ENCODE measurements at places on chromosomes 16 and 17.

- no peak for DNase-seq
Measured at GRCh38 chr16:81040842-81041241, 5.2 kb downstream of the ATMIN start.

DNA sequence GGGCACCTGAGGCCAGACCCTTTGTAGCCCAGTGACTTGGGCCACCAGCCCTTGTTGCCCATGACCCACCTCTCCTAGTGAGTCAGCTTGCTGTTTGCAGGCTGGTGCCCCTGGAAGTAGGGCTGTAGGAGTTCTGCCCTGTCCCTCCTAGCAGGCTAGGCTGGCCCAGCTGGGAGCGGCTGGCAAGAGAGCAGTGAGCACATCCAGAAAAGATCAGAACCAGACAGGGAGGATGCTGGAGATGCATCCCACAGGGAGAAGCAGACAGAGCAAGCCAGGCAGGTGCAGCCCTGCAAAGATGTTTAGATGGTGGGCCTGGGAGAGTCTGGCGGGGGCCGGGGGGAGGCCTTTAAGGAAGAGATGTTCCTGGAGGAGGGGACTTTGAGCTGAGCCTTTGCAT lies 2.4 kb downstream of the SLC5A10 start:
- no peak for DNase-seq

DNA sequence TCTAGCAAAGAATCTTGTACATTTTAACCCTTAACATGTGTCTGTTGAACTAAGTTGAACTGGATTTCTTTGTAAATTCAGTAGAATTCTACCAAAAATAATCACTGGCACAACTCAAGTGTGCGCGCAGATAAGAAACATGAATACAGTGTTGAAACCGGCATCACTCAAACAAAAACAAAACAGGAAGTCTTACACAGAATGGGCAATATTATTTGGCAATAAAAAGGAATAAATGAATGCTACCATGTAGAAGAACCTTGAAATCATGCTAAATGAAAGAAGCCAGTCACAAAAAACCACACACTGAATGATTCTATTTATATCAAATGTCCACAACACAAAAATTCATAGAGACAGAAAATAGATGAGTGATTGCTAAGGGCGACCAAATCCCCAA lies 102.9 kb upstream of the ZFHX3 start:
- no peak for DNase-seq

- DNase-seq, result no peak
Measured at GRCh38 chr16:66489385-66489784, 60.5 kb downstream of the TK2 start.

DNA sequence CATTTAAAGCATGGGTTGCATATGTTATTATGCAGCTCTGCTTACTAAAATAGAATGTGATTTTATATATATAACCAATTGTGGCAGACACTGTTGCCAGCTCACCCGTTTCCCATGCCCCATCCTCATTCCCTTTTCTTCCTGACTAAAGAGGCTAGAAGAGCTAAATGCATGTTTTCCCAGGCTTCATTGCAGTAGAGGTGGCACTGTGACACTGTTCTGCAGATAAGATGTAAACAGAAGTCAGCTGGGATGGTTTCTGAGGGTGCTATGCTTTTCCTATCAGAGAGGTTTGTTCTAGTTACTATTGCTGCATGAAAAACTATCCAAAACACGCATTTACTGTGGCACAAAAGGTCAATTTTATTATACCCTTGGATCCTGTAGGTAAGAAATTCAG lies 5.7 kb upstream of the TOB1 start:
- no peak for DNase-seq

DNA sequence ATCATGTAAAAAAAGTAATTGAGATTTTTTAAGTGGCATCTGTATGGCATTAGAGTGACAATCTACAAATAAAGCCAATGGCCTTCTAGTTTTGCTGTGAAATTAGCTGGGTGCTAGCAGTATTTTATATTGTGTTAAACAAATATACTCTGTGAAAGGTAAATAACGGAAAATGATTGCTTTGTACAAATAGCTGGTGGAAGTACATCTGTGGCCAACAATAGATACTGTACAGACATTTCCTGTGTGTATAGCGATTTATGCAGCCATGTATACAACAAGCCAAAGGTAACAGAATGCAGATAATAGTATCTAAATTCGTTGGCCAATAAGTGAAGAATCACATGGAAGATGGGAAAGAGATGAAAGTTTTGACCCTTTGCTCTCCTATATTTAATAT lies 26.6 kb downstream of the IQCK start:
- no peak for DNase-seq

GRCh38 chr17:57902800-57903759 lies 52.1 kb downstream of the CUEDC1 start:
- DNase-seq, result peak; percentile 75

DNA sequence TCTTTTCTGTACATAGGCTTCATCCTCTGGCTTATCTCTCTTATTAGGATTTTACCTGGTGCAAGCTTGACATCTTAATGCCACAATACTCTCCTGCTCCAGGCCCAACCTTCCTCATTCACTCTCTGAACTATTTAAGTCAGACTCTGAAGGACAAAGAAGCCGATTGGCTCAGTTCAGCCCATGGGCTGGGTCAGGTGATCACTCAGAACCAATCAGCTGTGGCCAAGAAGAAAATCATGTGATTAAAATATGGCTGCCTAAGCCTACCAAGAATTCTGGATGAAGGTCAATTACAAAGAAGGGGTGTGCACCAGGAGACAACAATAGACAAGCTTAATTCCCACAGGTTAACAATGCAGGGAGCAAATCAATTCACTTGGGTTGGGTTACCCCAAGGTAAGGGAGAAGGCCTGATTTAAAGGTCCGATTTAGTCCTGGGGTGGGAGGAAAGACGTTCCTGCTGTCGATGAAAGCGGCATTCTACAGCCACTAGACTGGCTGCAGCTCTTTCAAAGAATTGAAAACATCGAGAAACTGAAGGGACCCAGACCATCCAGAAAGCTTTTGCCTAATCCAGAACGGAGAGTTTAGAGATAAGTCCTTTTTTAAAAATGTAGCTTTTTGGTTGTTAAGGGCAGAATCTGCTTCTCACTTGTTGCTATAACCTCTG lies 42.9 kb upstream of the NFAT5 start:
- no peak for DNase-seq

- DNase-seq, result no peak
Measured at GRCh38 chr17:16866436-16866835, 105.5 kb downstream of the TNFRSF13B start.

GRCh38 chr16:62363501-62363900 lies 327.3 kb upstream of the CDH8 start:
- no peak for DNase-seq

DNA sequence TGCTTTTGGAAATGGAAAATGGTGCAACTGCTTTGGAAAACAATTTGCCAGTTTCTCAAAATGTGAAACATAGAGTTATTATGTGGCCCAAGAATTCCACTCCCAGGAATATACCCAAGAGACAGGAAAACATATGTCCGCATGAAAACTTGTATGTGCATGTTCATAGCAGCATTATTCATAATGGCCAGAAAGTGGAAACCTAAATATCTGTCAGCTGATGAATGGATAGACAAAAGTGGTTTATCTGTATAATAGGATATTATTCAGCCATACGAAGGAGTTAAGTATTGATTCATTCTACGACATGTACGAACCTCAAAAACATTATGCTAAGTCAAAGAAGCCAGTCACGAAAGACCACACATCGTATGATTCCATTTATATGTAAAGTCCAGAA lies 7.7 kb upstream of the COTL1 start:
- DNase-seq, result no peak

DNA sequence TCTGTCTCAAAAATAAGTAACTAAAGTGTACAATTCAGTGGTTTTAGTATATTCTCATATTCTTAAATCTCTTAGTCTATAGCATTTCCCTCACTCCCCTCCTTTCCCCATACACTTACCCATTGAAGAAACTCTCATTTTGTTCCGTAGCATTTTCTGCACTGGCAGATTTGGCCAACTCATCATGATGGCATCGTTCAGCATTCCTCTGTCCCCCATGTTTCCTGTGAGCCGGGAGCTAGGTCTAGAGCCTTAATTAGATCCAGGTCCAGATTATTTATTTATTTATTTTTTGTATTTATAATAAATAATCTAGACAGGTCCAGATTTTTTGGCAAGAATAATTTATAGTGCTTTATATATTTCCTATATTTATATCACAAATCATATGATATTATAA lies 31.0 kb downstream of the HEATR3 start:
- peak; percentile 55 for DNase-seq

- DNase-seq, result no peak
Measured at GRCh38 chr17:5226940-5227878, 7.5 kb downstream of the SCIMP start.

- no peak for DNase-seq
Measured at GRCh38 chr16:66474750-66475199, 47.7 kb downstream of the BEAN1 start.

DNA sequence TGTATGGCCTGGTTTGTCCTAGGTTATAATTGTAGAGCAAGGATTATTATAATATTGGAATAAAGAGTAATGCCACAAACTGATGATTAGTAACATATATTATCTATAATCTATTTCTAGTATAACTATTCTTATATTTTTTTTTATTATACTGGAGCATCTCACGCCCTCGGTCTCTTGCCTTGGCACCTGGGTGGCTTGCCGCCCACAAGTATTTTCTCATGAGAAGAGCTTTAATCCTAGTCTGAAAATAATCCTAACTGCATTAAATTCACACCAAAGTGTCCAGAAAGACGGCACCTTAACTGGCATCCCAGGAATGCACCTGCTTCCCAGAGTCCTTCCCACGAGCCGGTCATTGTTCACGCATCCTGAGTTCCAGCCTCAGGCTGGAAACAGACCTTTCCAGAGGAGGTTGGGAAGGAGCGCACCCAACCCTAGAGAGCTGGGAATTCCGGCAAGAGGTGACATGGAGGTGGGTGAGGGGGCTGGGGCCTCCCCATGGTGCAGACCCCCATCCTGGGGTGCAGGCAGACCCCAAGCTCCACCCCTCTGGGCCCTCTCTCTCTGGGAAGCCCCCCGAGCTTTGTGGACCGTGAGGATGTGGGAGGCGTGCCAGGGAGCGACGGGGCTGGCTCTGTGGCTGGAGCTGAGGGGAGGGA lies 15.9 kb downstream of the CHMP1A start:
- DNase-seq, result no peak

- no peak for DNase-seq
Measured at GRCh38 chr17:43020030-43020621, 2.1 kb downstream of the VAT1 start.

GRCh38 chr17:16943541-16944333 lies 28.2 kb downstream of the TNFRSF13B start:
- DNase-seq, result no peak

GRCh38 chr17:61389670-61390478 lies 9.8 kb upstream of the TBX2 start:
- DNase-seq, result no peak

DNA sequence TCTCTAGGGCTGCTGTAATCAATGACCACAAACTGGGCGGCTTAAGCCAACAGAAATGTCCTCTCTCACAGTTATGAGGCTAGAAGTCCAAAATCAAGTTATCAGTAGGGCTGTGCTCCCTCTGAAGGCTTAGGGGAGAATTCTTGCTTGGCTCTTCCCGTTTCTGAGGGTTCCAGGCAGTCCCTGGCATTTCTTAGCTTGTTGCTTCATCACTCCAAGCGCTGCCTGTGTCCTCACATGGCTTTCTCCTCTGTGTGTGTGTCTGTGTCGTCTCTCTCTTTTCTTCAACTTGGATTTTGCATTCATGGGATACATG lies 13.7 kb upstream of the CDC42EP4 start:
- peak; percentile 87 for DNase-seq

DNA sequence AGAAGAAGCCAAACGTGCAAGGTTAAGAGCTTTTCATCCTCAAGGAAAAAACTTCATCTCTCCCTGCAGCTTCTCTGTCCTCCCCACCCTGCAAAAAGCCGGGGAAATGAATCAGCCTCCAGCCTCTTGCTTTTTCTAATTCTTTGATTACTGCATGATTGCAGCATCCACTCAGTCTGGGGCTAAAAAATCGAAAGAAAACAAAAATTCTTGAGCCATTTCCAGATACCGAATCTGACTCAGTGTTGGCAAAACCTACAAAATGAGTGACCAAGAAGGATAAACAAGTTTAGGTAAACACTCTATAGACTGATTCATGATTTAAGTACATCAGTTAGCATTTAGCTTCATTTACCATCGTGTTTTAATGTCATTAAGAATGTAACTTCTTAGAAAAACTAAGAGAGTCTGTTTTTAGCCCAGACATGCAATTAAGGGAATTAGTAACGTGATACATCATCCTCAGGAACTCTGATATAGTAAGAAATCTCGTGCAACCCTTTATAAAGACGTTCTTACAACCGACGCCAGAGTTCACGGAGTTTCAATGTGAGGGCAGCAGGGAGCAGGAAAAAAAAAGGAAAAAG lies 287.3 kb upstream of the FOXF1 start:
- DNase-seq, result peak; percentile 83

- no peak for DNase-seq
Measured at GRCh38 chr17:42378959-42379594, 9.2 kb downstream of the STAT3 start.

DNA sequence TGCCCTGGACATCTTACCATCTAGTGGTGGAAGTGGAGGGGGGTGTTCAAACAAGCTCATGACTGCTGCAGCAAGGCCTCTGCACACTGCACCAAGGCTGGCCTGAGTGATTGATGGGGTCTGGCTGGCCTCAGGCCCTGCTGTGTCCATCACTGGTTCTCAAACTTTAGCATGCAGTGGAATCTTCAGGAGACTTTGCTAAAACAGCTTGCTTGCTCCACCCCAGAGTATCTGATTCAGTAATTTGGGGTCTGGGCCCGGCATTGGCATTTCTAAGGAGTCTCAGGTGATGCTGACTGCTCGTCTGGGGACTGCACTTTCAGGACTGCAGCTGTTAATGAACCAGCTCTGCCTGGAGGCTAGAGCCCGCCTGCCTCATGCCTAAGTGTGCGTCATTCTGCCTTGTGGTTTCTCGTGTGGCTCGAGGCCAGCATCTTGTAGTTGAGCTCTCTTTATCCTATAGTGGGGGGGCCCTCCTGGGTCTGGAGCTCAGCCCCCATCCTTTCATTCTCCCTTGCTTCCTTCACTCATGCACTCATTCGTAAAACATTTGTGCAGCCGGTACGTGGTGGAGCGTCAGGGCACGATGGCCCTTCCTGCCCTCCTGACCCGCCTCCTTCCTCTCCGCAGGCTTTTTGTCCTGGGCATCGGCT lies 4.1 kb downstream of the MGAT5B start:
- peak; percentile 84 for DNase-seq

Data from GM04503 (cell line).